ENCODE measurements at places on chromosomes 1 and 21. TPM values are rescaled to one million over a fixed set of nuclear protein-coding genes. Genes with fewer than 3 reads are reported as not detected.

KMO gene
- 10.2 TPM for total RNA-seq

USH2A gene
- 1.0 TPM for total RNA-seq

IKBKE gene
- 2.0 TPM for total RNA-seq

KRTAP19-7 gene
- total RNA-seq, result not detected

VSIG8 gene
- total RNA-seq, result not detected

DNA sequence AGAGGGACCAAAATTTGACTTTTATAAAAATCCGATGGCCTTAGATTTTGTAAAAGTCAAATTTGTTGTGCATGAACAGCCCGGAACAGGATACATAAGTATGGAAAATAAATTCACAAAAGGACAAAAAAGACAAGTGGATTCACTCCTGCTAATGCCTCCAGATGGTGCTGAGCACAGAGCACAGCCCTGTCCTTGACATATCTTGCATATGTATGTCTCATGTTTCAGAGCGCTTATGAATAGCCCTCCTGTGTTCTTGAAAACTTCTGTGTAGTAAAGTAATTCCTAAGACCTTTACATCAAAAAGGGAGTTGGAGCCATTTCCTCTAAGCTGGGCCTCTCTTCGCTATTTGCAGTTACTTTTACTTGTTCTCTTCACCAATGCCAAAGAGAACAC lies 110.7 kb upstream of the RAB3GAP2 start:
- H3K4me1 ChIP-seq, result no peaks in the 10 kb centered on the region
- H3K36me3 ChIP-seq, result no peaks in the 10 kb centered on the region
- no peaks in the 10 kb centered on the region for H3K27me3 ChIP-seq
- no peak for DNase-seq

GRCh38 chr1:15336866-15337265 lies 72.8 kb upstream of the EFHD2 start:
- no peak overlapping the region for H3K27ac ChIP-seq
- H3K27me3 ChIP-seq, result no peaks in the 10 kb centered on the region
- H3K4me1 ChIP-seq, result no peaks in the 10 kb centered on the region
- H3K4me3 ChIP-seq, result no peak overlapping the region
- DNase-seq, result no peak

DNA sequence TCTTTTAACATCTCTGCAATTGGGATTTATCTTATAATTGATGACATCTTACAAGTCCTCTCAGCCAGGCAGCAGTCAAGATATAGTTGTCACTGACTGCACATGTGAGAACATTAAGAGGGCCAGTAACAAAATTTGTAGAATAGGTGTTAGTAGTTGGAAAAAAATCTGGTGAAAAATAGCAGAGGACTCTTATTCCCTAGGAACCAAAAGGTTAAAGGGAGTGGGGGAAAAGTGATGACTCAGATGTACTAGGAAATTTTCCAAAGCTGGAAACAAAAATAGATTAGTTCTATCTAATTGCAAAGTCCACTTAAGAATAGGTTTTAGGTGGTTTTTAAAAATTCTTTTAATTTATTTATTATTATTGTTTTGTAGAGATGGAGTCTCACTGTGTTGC lies 3.6 kb downstream of the NUP210L start:
- peaks cover 3% of the 10 kb centered on the region for H3K36me3 ChIP-seq
- no peaks in the 10 kb centered on the region for H3K27me3 ChIP-seq
- H3K4me3 ChIP-seq, result no peak overlapping the region

DNA sequence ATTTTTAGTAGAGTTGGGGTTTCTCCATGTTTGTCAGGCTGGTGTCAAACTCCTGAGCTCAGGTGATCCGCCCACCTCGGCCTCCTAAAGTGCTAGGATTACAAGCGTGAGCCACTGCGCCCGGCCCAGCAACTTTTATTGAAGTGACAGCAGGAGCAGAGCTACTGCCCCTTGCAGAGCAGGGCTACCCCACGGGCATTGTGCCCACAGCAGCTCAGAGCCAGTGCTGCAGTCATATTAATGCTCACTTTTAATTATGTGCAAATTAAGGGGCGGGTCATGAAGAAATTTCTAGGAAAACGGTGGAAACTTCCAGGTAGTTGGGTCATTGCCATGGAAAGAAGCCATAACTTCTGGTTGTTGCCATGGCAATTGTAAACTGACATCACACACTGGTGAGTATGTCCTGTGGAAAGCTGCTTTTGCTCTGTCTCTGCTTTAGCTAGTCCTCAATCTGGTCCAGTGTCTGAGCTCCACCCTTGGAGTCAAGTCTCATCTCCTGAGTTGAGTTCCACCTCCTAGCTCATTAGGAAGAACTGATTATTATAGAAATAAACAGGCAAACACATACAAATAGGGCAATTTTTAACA lies 127.3 kb upstream of the ADGRL4 start:
- no peak overlapping the region for H3K4me3 ChIP-seq
- H3K27me3 ChIP-seq, result no peaks in the 10 kb centered on the region
- no peaks in the 10 kb centered on the region for H3K36me3 ChIP-seq
- H3K4me1 ChIP-seq, result no peaks in the 10 kb centered on the region
- H3K27ac ChIP-seq, result no peak overlapping the region
- no peak for DNase-seq

DNA sequence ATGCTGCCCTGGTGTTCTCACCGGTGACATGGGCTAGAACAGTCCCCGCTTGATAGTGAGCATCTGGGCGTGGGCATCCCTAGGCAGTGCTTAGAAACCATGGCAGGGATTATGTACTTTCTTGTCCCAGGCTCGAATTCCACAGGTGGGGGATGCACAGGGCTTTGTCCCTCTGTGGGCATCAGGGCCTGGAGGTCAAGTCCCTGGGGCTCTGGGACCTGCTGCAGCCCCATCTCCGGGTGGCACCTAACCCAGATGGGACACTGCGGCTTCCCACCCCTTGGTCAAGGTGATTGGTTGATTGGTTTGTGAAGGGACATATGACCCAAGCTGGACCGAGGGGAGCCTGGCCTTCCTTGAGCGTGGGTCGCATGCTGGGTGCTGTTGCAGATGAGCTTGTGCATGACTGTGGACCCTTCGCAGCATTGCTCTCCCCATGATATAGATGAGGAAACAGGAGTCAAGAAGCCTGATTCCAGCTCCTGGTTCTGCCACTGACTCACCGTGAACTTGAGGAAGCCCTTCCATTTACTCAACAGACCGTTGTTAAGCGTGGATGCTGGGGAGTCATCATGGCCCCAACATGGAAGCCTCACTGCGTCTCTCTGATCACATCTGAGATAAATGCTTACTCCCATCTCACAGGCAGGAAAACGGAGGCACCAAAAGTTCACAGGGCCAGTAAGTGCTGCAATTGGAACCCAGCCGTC lies 64.0 kb upstream of the RUNX3 start:
- no peaks in the 10 kb centered on the region for H3K27me3 ChIP-seq
- H3K4me3 ChIP-seq, result no peak overlapping the region
- no peaks in the 10 kb centered on the region for H3K36me3 ChIP-seq
- DNase-seq, result no peak

DNA sequence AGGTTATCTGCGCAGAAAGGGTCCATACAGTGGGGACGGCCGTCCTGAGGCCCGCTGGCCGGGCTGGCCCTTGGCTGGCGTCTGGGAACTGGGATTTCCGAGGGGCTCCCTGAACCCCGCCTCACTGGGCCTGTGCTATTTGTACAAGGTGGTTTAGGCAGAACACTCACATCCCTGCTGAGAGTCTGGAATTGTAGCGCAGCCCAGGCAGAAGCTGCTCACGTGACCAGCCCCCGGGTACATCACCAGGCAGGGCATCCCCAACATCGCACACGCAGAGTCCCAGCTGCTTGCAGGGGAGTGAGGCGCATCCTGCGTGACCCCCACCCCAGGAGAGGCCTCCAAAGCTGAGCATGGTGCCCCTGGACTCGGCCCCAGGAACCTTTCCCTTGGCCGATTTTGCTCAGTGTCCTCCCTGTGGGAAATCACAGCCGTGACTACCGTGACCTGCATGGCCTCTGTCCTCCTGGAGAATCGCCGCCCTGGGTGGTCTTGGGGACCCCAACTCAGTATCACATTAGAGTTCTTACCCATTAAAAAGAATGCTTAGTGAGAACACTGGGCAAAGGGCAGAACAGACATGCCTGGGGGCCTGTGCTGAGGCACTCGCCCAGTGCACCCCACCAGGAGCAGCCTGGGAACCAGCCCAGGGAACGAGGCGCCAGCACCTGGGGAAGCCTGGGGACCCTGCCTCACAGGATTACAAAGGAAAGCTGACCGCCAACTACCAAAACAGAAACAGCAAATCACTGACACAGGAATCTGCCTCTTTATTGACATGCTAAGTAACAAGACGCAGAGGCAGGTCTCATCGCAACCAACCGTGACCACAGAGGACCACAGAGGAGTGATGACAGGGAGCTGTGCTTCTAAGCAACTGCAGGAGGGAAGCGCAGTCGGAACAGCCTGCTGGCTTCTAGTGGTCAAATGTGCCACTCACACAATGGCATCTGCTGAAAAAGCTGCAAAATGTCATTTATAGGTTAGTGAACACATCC lies 33.5 kb downstream of the UBE2G2 start:
- peaks cover 11% of the 10 kb centered on the region for H3K36me3 ChIP-seq
- no peak overlapping the region for H3K4me3 ChIP-seq

- H3K27me3 ChIP-seq, result peaks cover 4% of the 10 kb centered on the region
- peaks cover 17% of the 10 kb centered on the region for H3K4me1 ChIP-seq
- H3K36me3 ChIP-seq, result no peaks in the 10 kb centered on the region
- DNase-seq, result no peak
- no peak overlapping the region for H3K27ac ChIP-seq
Observed at GRCh38 chr1:42148166-42148565, 5.0 kb upstream of the GUCA2B start.

DNA sequence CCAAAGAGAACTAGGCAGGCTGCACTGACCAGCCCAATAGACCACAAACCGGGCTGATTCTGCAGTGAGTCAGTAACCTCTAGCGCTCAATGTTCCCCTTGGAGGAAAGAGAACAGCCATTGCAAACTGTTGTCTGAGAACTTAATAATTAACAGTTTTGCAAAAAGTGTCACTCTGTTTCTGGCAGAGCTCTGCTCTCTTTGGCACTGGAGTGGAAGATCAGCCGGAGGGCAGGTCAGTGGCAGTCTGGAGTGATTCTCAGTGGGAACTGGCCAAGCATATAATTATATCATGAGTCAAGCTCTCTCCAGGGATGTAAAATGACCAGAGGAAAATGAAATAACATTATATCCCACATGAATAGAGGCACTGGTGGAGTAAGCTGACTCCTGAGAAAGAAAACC lies 238.3 kb downstream of the HLX start:
- H3K27me3 ChIP-seq, result no peaks in the 10 kb centered on the region
- H3K27ac ChIP-seq, result peak overlapping the region; percentile 58
- no peak overlapping the region for H3K4me3 ChIP-seq
- H3K4me1 ChIP-seq, result peaks cover 6% of the 10 kb centered on the region
- DNase-seq, result no peak
- no peaks in the 10 kb centered on the region for H3K36me3 ChIP-seq

DNA sequence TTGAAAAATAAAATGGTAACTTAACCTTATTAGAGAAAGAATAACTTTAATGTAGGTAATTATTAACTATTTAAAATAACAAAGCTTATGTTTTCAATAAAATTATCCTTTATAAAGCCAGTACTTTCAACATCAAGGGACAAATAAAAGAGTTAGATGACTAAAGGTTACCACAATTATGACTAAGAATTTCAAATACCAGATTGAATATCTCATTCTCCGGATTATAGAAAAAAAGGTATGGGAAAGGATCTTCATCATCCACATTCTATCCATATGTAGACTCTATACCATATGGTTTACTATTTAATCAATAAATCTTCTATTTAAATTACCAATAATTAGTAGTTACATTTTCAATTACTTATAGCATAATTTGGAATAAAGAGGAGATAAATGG lies 62.8 kb downstream of the TOR3A start:
- H3K27ac ChIP-seq, result no peak overlapping the region
- H3K36me3 ChIP-seq, result no peaks in the 10 kb centered on the region
- no peak overlapping the region for H3K4me3 ChIP-seq
- no peak for DNase-seq

DNA sequence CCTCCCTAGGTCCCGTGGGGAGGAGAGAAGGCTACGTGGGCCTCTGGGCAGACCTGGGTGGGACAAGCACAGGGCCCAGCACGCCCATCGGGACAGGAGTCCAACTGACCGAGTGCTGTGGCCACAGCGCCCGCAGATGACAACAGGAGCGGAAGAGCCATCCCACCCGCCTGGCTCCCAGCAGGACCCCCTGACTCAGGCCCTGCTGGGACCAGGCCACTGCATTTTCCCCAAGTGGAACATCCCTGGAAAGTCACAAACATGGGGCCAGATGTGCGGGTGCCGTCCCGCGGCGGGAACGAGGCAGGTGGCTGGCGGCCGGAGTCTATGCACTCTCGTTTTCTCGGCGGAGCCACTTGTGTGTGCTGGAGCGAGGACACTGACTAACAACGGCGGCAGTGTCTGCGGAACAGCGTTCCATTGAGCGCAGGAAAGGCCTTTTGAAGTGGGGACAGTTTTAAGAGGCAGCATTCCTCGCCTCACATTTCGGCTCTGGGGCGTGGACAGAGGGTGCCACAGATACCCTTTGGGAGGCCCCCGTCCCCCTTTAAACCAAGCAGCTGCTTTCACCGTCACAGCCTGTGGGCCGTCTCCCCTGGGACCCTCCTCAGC lies 93.7 kb upstream of the ARHGEF16 start:
- no peak overlapping the region for H3K4me3 ChIP-seq
- H3K4me1 ChIP-seq, result no peaks in the 10 kb centered on the region
- H3K27ac ChIP-seq, result no peak overlapping the region

GRCh38 chr21:29989634-29990234 lies 49.9 kb upstream of the GRIK1 start:
- no peak overlapping the region for H3K27ac ChIP-seq
- H3K27me3 ChIP-seq, result no peaks in the 10 kb centered on the region
- no peak overlapping the region for H3K4me3 ChIP-seq
- DNase-seq, result no peak

- H3K4me3 ChIP-seq, result no peak overlapping the region
- no peaks in the 10 kb centered on the region for H3K4me1 ChIP-seq
- H3K36me3 ChIP-seq, result no peaks in the 10 kb centered on the region
- no peaks in the 10 kb centered on the region for H3K27me3 ChIP-seq
- no peak overlapping the region for H3K27ac ChIP-seq
- no peak for DNase-seq
Observed at GRCh38 chr1:96515430-96515829, 206.2 kb upstream of the PTBP2 start.

- H3K27ac ChIP-seq, result no peak overlapping the region
- no peaks in the 10 kb centered on the region for H3K27me3 ChIP-seq
- peak overlapping the region; percentile 57 for H3K4me3 ChIP-seq
- peaks cover 20% of the 10 kb centered on the region for H3K4me1 ChIP-seq
- H3K36me3 ChIP-seq, result no peaks in the 10 kb centered on the region
Observed at GRCh38 chr1:72284084-72284347, 1.7 kb upstream of the NEGR1 start.

- H3K27me3 ChIP-seq, result no peaks in the 10 kb centered on the region
- no peak overlapping the region for H3K4me3 ChIP-seq
- no peak for DNase-seq
- no peak overlapping the region for H3K27ac ChIP-seq
- H3K4me1 ChIP-seq, result no peaks in the 10 kb centered on the region
Observed at GRCh38 chr1:204335085-204335484, 24.6 kb downstream of the PLEKHA6 start.

GRCh38 chr1:27672750-27673112 lies 739 bp upstream of the IFI6 start:
- H3K4me1 ChIP-seq, result peaks cover 5% of the 10 kb centered on the region
- peak overlapping the region; percentile 70 for H3K4me3 ChIP-seq
- no peaks in the 10 kb centered on the region for H3K27me3 ChIP-seq
- H3K27ac ChIP-seq, result peak overlapping the region; percentile 77
- H3K36me3 ChIP-seq, result peaks cover 4% of the 10 kb centered on the region
